ENCODE measurements at places on chromosomes 12 and 14.

DNA sequence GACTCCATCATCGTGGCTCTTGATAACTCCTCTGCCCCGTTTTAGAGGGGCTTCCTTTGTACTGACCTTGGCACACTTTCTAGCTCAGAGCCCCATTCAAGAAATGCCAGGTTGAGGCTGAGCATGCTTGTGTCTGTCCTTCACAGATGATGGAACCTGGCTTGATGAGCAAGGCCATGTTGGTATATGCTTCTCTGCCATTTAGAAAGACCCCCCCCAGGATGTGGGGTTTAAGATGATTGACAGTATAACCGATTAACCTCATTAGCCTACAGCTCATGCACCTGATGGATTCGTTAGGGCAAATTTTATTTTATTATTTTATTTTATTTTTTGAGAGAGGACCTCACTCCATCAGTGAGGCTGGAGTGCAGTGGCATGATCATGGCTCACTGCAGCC lies 21.0 kb downstream of the BATF start:
- DNase-seq: peak; percentile 21

DNA sequence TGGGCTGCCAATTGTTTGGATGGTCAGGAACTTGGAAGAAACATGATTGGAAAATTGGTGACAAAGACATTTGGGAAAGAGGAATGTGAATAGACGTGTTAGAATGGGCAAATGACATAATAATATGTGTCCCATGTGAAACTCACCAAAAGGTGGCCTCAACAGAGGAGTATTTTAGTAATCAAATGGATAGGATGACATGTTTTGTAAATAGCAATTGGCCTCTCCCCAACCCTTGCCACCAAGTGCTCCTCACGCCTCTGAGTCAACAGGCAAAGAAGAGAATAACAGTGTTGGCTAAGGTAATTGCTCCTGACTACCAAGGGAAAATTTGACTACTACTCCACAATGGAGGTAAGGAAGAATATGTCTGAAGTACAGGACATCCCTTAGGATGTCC lies 81.4 kb downstream of the ATXN7L3B start:
- DNase-seq: no peak

DNA sequence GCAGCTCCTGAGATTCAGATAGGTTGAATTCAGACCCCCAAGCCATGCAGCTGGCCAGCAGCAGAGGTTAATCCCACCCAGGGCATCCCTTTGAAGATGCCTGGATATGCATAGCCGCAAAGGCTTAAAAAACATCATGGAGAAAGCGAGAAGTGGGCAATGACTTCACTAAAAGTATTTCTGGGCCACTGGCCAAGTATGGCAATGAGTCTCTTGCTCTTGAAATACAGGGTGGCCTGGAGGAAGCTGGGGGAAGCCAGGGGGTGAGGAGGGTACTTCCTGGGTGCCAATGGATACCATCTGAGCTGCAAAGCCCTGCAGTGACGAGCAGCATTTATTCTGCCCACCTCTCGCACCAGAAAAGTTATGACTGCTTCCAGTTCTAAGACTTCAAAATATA lies 539.3 kb upstream of the TBX3 start:
- DNase-seq: no peak

GRCh38 chr12:43098766-43099550 lies 453.0 kb downstream of the ADAMTS20 start:
- no peak for DNase-seq

DNA sequence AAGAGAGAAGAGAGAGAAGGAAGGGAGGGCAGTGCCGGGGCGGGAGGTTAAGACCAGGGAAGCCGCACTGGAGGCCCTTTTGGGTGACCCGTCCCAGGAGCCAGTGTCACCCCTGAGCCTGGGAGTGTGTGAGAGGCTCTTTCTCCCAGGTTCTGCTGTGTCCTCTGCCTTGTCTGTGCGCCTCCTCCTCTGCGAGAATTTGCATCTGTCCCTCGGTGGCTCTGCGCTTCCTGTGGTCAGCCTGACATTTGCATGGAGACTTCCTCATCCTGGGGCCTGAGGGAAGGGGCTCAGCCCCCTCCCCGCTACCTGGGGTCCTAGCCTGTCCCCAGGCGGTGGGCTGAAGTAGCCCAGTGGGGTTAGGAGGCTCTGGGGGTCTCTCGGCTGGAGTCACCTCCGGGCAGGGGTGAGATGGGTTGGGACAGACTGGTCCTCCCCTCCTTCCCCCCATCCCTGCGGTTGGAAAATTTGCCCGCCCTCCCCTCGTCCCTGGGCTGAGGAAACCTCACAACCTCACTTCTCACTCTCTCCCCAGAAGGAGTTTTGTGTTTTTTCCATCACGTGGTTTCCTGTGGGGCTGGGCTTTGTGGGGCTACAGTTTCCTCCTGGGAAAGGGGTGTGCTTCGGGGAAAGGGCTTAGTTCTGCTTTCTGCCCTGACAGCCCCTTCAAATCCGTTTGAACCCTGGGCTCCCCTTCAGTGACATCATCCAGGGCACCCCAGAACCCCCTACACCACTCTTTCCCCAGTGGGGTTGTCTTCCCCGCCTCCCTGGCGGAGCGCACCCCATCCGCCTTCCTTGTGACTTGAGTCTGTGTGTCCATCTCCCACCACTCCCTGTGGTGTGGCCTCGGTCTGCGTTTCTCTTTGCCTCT lies 2.5 kb downstream of the PTPN6 start:
- peak; percentile 61 for DNase-seq

- DNase-seq: no peak
Measured at GRCh38 chr14:81625343-81625742, 91.7 kb upstream of the SEL1L start.

DNA sequence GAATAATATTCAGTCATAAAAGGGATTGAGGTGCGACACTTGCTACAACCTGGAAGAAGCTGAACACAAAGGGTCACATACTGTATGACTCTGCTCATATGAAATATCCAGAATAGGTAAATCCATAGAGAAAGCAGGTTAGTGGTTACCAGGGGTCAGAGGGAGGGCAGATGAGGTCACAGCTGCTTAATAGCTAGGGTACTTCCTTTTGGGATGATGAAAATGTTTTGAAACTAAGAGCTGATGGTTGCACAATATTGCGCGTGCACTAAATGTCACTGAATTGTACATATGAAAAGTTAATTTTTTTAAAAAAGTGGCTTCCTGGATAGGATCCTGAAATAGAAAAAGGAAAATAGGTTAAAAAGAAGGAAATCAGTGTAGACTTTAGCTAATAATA lies 23.8 kb downstream of the NEUROD4 start:
- DNase-seq: no peak

GRCh38 chr14:103738701-103739451 lies 23.3 kb downstream of the ZFYVE21 start:
- DNase-seq: peak; percentile 42

Data from islet precursor cell (in vitro differentiated cells).